ENCODE measurements at places on chromosomes 3 and 15.

DNA sequence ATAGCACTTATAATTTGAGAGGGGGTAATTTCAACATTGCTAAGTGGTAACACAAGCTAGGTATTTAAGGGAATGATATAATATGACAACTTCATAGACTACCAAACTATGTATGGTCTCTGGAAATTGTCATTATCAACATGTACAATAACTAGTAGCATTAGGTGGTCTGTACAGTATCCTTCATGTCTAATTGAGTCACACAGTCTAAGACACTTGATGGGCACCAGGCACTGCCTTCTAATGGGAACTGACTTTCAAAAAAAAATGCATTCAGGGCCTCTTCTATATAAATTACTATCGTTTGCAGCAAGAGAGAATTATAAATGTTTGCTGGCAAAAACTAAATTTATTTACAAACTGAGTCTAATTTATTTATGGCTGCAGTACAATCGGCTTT, 271.8 kb downstream of the MECOM start:
- no peak for DNase-seq
- no peak overlapping the region for H3K27ac ChIP-seq
- no peak overlapping the region for H3K4me3 ChIP-seq

GRCh38 chr15:68183616-68184315, 21.4 kb downstream of the CALML4 start:
- DNase-seq, result no peak
- no peak overlapping the region for H3K4me3 ChIP-seq
- H3K4me1 ChIP-seq, result peaks cover 3% of the 10 kb centered on the region
- peak overlapping the region; percentile 88 for H3K27ac ChIP-seq

DNA sequence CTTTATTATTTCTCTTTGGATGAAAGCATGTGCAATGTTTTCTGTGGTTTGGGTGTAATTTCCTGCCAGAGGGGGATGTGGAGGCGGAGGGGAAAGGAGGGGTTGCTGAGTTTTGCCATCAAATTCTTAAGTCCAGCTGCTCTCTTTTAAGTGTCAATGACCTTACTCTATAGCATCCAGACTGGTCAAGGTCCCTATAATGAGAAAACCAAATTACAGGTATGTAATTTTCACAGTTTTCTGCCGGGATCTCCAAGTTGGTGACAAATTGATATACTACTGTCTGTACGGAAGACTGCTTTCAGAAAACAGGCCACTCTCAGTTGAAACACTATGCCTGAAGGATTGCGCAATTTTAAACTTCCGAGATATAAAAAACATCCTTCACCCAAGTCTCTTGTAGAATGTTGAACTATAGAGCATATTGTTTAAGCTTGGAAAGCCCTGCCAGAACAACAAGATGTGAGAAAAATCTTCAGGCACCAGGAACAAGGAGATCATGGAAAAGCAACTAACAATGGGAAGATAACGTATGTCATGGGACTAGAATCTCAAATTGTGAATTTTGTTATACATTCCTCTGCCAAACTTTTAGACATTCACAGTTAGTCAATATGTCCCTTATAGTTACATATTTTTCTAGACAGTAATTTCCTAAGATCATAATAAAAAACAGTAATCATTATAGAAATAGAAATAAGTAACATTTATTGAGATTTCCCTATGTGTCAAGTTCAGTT, 300.7 kb upstream of the SATB1 start:
- H3K36me3 ChIP-seq, result no peaks in the 10 kb centered on the region
- no peaks in the 10 kb centered on the region for H3K27me3 ChIP-seq
- DNase-seq, result peak; percentile 50
- H3K4me1 ChIP-seq, result peaks cover 71% of the 10 kb centered on the region
- H3K4me3 ChIP-seq, result peak overlapping the region; percentile 54

- no peaks in the 10 kb centered on the region for H3K27me3 ChIP-seq
- H3K4me3 ChIP-seq, result no peak overlapping the region
- no peak for DNase-seq
- no peak overlapping the region for H3K27ac ChIP-seq
- no peaks in the 10 kb centered on the region for H3K36me3 ChIP-seq
- H3K4me1 ChIP-seq, result no peaks in the 10 kb centered on the region
These were observed 14.5 kb downstream of the EFCAB12 start for GRCh38 chr3:129413687-129414506.

- H3K27ac ChIP-seq, result no peak overlapping the region
- no peak for DNase-seq
- no peak overlapping the region for H3K4me3 ChIP-seq
These were observed 6.3 kb downstream of the SLC28A1 start for GRCh38 chr15:84890670-84891162.

- DNase-seq, result no peak
- no peak overlapping the region for H3K27ac ChIP-seq
- no peaks in the 10 kb centered on the region for H3K27me3 ChIP-seq
- no peaks in the 10 kb centered on the region for H3K36me3 ChIP-seq
These were observed 55.5 kb downstream of the CACNA2D3 start for GRCh38 chr3:54177816-54178215.

GRCh38 chr3:176951144-176951543, 246.1 kb downstream of the TBL1XR1 start:
- H3K36me3 ChIP-seq, result no peaks in the 10 kb centered on the region
- H3K4me3 ChIP-seq, result no peak overlapping the region
- no peak overlapping the region for H3K27ac ChIP-seq
- DNase-seq, result no peak
- H3K4me1 ChIP-seq, result no peaks in the 10 kb centered on the region
